HuH-7 (cell line): ENCODE measurements at places on chromosomes 1 and 21.

- no peak for DNase-seq
Measured at GRCh38 chr1:172270605-172271004, 149.9 kb upstream of the C1orf105 start.

DNA sequence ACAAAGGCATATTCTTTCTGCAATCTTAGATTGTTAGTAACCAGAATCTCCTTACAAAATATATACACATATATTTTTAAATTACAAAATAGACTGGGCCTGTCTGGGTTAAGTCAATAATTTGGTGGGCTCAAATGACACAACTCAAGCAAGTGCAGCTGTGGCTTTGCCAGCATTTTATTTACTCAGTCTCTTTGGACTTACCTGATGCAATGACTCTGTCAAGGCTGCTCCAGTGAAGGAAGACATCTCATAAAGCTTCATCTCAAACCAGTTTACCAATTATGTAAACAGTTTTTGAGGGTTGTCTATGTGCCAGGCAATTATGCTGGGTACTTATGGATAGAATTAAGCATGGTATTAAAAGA, 22.8 kb upstream of the ABCA4 start:
- DNase-seq = no peak

GRCh38 chr1:170685166-170685565, 21.2 kb downstream of the PRRX1 start:
- DNase-seq = no peak

GRCh38 chr1:167467752-167468151, 50.6 kb downstream of the CD247 start:
- DNase-seq = no peak

DNA sequence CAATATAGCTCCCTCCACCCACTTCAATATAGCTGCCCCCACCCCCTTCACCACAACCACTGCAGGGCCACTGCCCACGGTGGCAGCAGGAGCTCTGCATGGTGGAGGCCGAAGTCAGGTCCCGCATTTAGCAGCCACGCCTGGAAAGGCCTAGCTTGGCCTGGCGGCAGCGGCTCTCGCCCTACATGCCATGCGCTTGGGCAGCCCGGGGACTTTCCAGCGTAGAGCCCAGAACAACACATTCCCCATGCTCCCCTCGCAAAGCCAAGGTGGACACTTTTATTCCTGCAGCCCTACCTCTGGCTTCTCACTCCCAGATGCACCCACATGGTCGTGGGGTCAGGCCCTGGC, 37.1 kb downstream of the LHX4 start:
- no peak for DNase-seq

DNA sequence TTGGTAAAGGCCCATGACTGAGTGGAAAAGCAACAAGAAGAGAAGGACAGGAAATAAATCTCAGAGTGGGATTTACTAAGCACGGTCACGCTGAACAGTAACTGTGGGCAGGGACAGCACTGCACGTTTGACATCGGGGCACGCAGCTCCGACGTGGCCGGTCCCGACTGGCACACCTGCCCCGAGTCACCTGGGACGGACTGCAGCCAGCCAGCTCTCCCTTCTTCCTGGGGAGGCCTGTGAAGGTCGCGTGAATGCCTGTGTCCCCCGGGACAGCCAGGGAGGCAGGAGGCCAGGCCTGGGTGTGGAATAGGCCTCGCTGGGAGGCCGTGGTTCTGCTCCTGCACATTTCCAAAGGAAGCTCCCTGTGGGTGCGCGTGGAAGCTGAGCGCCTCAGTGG, 140.2 kb downstream of the PRDM16 start:
- no peak for DNase-seq
